ENCODE measurements at places on chromosomes 16 and 17.

DNA sequence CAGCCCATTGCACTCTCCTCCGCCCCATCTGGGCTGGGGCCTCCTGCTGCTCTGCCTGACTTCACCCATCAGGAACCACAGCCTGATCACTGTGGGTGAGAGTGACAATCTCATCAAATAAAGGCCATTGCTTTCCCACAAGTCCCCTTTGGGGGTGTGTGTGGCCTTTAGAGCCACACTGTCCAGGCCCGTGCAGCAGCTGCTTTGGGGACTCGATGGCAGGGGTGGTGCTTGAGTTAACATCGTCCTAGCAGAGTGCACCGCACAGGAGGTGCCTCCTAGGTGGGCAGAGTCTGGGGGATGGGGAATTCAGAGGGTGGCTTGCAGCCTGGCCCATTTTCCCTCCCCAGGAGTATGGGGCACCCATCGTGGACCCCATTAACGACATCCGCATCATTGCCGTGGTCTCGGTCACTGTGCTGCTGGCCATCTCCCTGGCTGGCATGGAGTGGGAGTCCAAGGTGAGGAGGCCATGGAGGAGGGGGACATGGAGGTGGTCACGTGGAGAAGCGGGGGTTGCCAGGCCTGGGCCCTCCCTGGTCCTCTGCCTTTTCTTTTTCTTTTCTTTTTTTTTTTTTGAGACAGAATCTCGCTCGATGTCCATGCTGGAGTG lies 5.4 kb downstream of the SLC12A3 start:
- no peak for DNase-seq

GRCh38 chr17:64071111-64071510 lies 50.7 kb upstream of the ICAM2 start:
- no peak for DNase-seq

GRCh38 chr16:20315764-20316163 lies 11.5 kb downstream of the GP2 start:
- no peak for DNase-seq

GRCh38 chr17:66898536-66898935 lies 63.6 kb downstream of the CACNG5 start:
- DNase-seq, result no peak

DNA sequence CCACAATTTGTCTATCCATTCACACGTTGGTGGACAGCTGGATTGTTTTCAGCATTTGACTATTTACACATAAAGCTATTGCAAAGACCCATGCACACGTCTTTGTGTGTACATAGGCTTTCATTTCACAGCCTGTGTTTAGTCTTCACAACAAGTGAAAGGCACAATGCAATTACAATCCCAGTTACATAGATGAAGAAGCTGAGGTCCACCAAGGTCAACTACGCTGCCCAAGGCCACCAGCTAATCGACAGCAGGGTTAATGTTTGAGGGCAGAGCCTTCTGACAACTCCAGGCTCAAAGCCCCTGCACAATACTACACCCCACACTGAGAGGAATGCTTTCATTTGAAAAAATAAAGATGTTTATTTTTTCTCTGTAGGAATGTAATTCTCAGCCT lies 93.6 kb upstream of the CDH13 start:
- no peak for DNase-seq

DNA sequence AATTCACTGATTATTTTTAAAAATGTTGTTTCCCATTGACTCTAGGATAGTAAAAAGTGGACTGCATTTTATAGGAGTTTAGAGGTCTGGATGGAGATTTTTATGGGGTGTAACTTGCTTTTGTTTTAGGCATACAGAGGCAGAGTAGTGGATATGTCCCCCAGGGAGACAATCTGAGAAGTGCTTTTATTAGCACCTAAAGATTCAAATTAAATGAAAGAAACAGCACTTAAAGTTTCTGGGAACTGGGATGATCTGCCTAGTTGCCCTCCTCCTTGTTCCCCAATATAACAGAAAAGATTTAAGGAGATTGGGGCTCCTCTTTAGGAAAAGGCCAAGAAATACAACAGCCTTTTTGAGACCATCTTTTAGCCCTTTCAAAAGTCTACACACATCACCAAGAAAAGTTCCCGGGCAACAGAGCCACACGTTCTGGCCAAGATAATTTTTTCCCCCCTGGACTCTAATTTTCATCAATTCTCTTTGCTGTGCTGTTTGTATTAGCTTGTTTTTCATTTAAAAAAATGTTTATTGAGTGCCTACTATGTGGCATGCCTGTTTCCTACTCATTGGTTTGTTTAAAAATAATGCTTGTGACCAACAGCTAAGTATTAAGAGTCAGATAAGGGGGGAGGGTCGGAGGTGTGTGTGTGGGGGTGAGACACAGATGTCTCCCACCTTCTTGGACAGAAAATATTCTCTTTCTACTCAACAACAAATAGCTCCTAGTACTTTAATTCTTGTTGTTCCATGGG lies 2.5 kb upstream of the IGF2BP1 start:
- DNase-seq, result no peak

Data from activated CD8-positive, alpha-beta memory T cell treated with anti-CD3 and anti-CD28 coated beads, Interleukin-2, amount 50 U/mL, for 48 hours (primary cell).